ENCODE measurements at places on chromosomes 12 and 14.
A peak's percentile ranks its signal among the peaks of the same experiment; 100 is the strongest.

DNA sequence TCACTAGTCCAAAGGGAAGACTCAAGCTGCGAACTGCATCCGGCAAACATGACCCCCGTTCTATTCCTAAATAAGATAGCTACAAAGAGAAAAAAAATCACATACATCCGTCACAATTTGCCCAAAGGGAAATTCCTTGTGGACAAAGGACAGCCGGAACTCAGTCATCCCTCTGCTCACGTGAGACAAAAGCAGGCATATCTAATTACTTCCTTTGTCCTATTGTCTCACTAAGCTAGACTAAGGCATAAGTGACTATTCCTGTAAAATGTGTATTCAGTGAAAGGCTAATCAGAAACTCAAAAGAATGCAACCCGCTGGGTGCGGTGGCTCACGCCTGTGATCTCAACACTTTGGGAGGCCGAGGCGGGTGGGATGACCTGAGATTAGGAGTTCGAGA is 27.2 kb upstream of the NINJ2 start:
- DNase-seq: no peak

DNA sequence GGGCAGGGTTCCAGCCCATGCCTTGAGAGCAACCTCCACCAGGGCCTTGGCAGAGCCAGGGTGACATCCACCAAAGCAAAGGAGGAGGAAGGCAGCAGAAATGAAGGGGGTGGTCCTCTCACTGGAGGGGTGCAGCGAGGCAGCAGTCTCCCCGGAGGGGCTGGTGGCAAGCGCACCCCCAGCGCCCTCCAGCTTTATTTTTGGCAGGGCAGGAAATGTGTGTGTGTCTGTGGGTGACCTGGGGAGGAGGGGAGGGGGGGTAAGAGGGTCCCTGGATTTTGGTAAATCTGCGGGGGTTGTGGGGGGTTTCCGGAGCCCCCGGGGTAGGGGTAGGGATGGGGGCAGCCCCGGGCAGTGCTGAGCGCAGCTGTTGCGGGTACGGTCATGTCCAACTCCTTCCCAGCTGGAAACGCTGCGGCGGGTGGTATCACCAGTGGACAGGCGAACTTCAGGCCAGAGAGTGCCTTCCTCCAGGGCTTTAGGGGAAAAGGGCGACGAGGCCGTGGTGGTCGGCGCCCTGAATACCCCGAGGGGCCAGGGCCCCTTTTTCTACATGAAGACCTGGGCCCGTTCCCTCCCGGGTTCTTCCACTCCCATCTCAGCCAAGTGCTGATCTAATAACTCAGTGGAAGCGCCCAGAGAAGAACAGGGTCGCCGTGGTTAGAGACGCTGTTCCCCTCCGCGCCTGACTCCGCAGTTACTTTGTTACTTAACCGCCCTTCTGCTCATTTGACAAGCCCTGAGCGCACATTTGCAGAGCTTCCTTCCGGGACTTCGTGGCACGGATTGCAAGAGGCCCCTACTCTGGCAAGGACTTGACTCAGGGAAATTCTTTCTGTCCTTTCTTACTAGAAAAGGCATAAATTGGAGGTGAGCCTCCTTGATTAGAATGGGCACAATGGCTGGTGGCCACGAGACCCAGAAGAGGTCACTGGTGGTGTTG is 55.2 kb downstream of the FOS start:
- DNase-seq: peak; percentile 62

- DNase-seq: no peak
Observed at GRCh38 chr12:19576506-19577280, 137.4 kb downstream of the AEBP2 start.

DNA sequence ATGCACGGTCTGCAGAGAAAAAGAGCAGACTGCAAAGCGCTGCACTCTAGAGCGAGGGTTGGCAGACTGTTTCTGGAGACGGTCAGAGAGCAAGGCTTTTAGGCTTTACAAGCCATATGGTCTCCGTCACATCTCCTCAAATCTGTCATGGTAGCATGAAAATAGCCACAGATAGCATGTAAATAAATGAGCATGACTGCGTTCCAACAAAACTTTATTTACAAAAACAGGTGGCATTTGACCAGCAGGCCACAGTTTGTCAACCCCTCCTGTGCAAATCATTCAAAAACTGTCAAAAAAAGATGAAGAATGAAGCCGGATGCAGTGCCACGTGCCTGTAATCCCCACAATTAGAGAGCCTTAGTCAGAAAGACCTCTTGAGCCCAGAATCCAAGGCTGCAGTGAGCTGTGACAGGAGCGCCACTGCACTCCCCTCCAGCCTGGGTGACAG is 18.9 kb downstream of the SYNE3 start:
- DNase-seq: no peak

- no peak for DNase-seq
Observed at GRCh38 chr14:73189651-73190050, 47.7 kb upstream of the PAPLN start.

GRCh38 chr14:75826599-75826998 is 155.2 kb downstream of the TGFB3 start:
- no peak for DNase-seq

DNA sequence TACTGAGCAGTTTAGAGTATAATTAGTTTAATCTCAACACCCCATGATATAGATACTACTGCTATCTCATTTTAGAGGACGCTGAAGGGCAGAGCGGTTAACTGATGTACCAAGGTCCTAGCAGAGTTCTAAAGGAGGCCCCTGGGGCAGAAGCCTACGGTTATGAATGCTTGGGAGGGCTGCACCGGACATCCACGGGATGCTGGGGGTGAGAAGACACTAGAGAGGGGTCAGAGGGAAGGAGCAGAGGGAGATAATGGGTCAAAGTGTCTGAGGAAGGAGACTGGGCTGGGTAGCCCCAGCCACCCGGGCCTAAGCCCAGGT is 1.6 kb upstream of the ACTR6 start:
- DNase-seq: no peak

DNA sequence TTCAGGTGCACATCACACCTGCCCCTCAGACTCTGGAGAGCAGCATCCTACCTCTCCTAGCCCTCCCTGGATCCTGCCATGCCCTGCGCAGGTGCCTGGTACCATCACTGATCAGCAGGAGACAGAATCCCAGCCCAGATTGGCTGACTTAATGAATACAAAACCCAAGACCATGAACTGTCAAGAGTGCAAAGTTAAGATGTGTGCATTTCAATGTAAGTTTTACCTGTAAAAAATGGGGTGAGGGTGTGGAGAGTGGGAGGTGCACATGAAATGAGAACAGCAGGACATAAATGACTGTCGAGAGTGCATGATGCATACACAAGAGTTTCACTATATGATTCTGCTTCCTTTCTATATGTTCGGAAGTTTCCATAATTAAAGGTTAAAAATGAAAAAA is 57.9 kb upstream of the GPR68 start:
- peak; percentile 77 for DNase-seq

DNA sequence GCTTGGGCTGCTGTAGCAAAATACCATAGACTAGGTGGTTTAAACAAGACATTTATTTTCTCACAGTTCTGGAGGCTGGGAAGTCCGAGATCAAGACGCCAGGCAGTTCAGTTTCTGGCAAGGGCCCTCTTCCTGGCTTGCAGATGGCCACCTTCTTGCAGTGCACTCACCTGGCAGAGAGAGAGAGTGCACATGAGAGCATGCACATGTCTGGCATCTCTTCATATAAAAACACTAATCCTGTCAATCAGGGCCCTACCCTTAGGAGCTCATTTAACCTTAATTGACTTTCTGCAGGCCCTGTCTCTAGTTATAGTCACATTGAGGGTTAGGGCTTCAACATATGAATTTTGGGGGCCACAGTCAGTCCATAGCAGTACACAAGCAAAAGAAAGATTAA is 12.4 kb upstream of the EVL start:
- DNase-seq: no peak

GRCh38 chr14:104536942-104537612 is 42.5 kb upstream of the C14orf180 start:
- no peak for DNase-seq

Measured in activated CD4-positive, alpha-beta T cell treated with anti-CD3 and anti-CD28 coated beads, Interleukin-2, Interleukin-4, amounts not matched to agents 100 ng/mL and 50 ng/mL, durations not matched to agents 16 hours and 8 hours (primary cell).